ENCODE measurements at places on chromosomes 16 and 17.
A peak's percentile ranks its signal among the peaks of the same experiment; 100 is the strongest.

DNA sequence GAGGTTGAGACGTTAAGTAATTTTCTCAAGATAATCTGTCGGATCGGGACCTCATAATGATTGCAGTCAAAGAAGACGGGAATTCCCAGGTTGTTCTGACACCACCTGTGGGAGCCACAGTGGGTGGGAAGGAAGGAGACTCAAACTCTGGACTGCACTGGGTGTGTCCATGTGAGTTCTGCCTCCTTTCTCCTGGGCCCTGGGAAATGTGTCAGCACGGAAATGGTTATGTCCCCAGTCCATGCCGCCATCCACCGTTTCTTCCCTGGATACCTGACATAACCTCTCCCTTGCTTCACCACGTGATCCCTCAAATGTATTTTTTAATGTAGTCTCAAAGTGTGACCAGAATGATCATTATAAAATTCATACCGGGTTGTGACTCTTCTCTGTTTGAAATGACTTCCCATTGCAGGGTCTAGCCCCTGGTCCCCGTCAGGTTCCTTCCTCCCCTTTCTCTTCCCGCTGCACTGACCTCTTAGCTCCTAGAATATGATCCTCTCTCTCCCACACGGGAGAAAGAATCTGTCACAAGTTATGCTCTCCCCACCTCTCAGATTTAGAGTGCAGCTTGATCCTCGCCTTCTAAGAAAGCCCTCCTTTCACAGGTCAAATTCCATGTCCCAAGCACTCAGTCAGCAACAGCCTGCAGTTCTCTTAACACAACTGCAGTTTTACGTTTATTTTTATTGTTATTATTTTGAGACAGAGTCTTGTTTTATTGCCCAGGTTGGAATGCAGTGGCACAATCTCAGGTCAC lies 820.0 kb upstream of the EEF2KMT start:
- no peak for DNase-seq

DNA sequence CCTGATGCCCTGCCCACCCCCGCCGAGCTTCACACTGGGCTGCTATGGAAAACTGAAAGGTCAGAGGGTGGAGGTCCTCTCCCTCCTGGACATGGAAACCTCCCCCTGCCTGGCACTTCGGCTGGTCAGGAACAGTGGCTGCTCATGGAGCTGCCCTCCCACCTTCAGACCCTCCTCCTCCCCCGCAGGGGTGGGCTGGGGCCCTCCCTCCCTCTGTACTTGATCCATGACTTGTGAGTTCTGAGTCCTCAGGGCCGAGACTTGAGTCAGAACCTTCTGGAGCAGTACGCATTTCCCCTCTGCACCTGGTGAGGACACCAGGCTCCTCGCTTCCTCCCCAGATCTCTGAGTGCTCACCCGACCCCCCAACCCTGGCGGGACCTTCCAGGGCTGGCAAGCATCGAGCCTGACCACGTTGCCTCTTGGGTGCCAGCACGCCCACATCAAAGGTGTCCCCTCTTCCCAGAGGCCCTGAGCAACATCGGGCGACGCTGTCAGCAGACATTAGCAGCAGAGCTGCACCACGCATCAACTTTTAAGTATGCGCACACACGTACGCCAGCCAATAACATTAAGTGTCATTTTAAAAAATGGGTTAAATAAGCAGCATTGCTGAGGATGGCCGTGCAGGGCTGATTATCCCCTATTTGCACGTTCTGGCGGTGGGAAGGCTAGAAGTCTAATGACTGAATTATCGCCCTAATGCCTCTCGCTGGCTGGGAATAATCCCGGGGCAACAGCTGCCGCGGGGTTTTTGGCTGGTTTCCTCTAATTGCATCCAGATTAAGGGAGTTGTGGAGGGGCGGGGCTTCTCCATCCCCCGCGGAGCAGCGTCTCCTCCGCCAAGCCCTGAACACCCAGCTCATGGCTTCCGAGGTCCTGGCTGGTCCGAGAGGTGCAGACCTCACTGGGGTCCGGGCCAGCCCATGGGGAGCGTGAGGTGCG lies 98.0 kb downstream of the TBC1D16 start:
- no peak for DNase-seq

- DNase-seq = no peak
Measured at GRCh38 chr17:45040459-45040858, 11.0 kb downstream of the DCAKD start.

- peak; percentile 48 for DNase-seq
Measured at GRCh38 chr16:49858200-49859124, 2.5 kb upstream of the ZNF423 start.

DNA sequence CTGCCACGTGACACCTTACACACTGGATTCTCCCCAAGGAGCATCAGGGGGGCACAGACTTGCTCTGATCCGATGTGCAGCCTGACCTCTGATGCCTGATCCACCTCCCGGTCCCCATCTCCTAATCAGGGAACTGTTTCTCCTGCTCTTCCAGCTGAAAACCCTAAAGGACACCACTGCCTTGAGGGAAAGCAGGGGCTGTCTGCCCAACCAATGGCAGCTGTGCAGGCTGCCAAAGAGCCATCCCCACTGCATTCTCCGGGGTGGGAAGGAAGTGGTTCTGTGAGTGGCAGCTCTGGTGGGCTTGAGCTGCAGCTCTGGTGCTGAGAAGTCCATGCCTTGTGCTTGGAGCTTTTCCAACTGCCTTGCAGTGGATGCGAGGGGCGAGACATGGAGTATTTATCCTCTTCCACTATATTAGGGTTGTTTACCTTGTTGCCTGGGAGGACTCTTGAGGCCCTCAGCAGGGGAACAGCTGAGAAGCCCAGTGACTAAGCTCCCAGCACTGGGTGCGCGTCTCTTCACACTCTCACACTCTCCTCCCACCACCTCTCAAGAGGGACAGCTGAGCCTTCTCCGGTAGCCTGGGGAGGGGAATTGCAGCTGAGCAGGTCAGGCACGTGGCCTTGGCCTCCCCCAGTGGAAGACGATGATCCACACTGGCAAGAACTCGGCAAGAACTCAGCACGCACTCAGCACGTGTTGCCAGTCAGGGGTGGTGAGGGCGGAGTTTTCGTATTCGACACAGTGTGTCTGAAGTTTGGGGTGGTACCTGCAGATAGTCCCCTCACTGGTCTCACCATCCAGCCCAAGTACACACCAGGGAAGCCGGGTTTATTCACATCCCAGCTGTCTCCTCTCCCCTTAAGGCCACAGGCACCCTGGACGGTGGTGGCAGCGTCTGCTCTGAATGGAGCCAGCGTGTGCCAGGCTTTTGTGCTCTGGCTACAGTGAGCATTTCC lies 21.1 kb upstream of the SPATA32 start:
- no peak for DNase-seq

Data from stimulated activated naive CD8-positive, alpha-beta T cell treated with anti-CD3 and anti-CD28 coated beads, Interleukin-15, Interleukin-2, amounts not matched to agents 100 U/mL and 50 U/mL, for 24 hours (primary cell).